ENCODE measurements at places on chromosomes 13 and 19.

- DNase-seq: peak; percentile 83
These were observed 1.2 kb downstream of the LYPD3 start for GRCh38 chr19:43464134-43464775.

DNA sequence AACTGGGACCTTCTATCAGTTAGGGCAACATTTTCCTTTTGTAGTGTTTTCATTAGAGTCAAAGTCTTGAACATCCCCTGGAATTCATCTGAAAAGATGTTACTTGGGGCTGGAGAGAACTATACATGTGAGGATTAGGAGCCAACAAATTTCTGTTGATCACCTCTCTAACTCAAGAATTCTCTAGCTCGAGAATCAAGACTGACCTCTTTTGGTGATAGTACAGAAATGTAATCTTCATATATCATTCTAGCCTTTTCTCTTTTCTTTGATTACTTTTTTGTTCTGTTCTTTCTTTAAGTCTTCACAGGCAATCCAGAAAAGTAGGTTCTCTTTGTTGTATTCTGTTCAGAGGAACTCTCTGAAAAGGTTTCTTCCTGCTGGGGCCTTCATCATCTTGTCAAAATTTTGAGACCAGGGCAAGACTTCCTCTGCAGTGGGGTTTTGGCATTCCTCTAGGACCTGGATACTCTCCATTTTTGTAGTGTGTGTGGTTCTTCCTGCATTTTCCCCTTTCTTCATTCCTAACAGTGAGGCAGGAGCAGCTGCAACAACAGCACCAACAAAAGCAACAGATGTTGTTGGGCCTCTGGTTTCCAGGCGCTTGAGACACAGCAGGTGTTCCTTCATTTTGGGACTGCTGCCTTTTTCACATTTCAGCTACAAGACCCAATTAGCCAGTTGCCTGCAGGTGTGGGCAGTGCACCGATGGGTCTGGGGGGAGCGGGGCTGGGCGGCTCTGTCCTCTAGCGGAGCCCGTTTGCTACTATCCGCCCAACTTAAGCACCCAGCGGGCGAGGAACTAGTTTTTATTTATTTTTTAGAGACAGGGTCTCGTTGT lies 26.2 kb downstream of the ELF1 start:
- no peak for DNase-seq

DNA sequence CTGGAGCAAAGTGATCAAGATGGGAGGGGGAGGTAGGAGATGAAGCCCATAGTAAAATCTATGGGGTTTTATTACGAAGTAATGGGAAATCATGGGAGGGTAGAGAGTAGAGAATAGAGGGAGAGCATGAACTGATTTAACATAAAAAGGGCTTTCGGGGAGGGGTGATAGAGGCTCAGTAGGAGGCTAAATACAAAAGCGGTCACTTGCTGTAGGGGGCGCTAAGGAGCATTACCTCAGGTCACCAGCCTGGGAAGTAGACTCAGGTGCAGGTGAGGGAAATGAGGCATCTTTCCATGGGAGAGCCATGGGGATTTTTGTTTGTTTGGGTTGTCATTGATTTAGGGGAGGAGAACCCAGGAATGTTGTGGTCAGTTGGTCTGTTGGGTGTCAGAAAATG lies 14.1 kb downstream of the KRTDAP start:
- DNase-seq: no peak

- DNase-seq: peak; percentile 96
These were observed 1.9 kb downstream of the GNG8 start for GRCh38 chr19:46634045-46634655.

DNA sequence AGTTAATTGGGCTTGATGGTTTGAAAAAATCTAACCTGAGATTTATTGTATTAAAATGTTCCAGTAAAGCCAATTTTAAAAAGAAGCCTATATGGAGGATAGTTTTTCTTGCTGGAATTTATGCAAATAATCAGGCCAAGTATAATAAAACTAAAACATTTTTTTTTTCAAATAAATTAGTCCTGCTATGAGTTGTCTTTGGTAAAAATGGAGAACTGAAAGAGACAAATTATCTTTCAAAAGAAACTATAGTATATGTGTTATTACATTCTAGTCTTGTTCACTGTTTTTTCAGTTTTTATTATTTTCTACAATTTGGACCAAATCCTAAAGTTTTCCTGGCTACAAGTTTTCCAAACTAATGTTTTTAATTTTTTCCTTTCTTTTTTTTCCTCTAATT lies 468.9 kb downstream of the UQCRFS1 start:
- DNase-seq: no peak

GRCh38 chr19:29409076-29409862 lies 116.5 kb upstream of the VSTM2B start:
- no peak for DNase-seq

GRCh38 chr19:5156231-5156986 lies 184.2 kb downstream of the PTPRS start:
- DNase-seq: no peak

DNA sequence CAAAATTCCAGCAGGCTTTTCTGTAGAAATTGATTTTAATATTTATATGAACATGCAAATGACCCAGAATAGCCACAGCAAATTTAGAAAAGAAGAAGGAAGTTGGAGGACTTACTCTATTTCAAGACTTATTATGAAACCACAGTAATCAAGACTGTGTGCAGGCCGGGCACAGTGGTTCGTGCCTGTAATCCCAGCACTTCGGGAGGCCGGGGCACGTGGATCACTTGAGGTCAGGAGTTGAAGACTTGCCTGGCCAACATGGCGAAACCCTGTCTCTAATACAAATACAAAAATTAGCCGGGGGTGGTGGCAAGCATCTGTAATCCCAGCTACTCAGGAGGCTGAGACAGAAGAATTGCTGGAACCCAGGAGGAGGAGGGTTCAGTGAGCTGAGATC lies 6.0 kb upstream of the FFAR2 start:
- no peak for DNase-seq

- no peak for DNase-seq
These were observed 191.8 kb downstream of the PCCA start for GRCh38 chr13:100280681-100281080.

GRCh38 chr13:25192936-25193335 lies 20.8 kb upstream of the AMER2 start:
- DNase-seq: no peak

DNA sequence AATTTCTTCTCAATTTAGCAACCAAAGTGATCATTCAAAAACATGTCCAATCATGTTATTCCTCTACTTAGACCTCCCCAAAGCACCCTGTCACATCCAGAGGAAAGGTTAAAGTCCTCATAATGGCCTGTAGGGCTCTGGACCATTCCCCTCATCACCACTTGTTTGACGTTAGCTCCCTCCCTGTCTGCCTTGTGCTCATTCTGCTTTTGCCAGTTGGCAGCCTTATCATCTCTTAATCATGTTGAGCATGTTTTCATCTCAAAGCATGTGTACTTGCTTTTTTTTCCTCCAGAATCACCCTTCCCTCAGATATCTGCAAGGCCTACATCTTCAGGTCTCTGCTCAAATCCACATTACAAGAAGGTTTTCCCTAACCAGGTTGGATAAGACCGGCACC lies 25.9 kb downstream of the UBAC2 start:
- DNase-seq: no peak
